Stimulated activated naive CD4-positive, alpha-beta T cell treated with Interleukin-2 at 50 U/mL for 16 hours (primary cell): ENCODE measurements at places on chromosomes 12 and 14.

DNA sequence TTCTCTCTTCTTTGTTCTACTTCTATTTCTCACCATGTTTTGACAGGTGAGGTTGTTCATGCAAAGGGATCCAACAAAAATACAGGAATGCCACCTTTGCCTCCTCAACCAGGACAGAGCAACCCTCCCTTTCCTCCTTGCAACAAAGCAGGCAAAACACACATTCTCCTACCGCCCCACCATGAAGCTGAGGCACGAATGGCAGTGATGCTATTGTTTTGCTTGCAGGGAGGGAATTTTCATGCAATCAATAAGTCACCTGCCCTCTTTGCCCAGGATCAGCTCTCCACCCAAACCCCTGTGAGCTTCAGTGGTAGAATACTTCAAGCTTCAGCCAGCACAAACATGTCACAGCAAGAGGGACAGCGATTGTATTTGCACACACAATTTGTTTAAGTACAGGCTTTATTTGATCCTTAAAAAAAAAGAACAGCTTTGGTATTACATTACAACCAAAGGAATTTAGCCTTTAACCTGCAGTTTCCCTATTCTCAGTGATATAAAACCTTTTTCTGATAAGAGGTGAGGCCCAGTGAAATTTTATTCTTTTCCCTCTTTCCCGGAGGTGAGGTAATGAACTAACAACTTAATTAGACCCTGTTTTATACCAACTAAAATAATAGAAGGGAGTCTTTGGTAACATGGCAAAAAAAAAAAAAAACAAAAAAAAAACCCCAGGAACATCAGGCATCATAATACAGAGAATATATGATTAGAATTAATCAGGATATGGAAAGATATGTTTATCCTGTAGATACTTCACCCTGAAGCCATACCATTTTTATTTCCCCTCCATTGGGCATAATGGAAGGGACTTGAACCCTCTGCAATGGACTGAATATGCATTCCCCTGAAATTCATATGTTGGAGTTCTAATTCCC, 87.0 kb upstream of the EEA1 start:
- DNase-seq, result no peak

- DNase-seq, result no peak
These were observed 3.1 kb downstream of the HMGA2 start for GRCh38 chr12:65827342-65827741.

- DNase-seq, result no peak
These were observed 52.5 kb downstream of the SSPN start for GRCh38 chr12:26247873-26248272.

- DNase-seq, result no peak
These were observed 29.8 kb downstream of the BRMS1L start for GRCh38 chr14:35855876-35856481.

- DNase-seq, result no peak
These were observed 122.8 kb downstream of the AACS start for GRCh38 chr12:125187780-125188741.

- DNase-seq, result no peak
These were observed 35.9 kb downstream of the SLC4A8 start for GRCh38 chr12:51460519-51460918.

DNA sequence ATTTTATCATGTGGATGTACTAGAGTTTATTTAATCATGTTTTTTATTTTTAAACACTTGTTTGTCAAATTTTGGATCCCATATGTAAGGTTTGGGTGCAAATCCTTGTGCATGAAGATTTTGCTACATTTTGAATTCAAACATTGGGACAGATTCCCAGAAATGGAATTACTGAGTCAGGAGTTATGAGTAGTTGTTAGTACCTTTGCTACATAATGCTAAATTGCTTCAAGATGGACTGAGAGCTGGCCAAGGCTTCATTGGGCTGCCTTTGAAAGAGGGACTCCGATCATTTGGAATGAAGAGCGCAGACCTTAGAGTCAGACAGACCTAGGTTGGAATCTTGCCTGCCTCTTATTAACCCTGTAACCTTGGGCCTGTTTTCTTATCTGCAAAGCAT, 154.9 kb upstream of the PWP1 start:
- DNase-seq, result no peak

DNA sequence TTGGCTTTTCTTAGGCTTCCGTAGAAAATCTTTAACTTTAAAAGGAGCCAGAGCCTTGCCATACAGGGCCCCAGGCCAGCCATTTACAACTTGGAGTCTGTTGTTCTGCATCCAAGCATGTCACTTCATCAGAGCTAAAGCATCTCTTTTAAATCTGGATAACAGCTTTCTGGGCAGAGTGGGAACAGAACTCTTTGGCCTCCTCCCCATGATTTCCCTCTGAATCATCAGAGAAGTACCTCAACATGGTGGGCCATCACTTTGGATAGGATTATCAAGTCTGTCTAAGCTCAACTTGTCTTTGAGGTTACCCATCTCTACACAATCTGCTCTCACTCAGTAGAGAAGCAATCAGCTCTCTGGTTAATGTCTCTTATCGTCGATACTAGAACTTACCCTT, 170.9 kb downstream of the SLC6A15 start:
- no peak for DNase-seq

DNA sequence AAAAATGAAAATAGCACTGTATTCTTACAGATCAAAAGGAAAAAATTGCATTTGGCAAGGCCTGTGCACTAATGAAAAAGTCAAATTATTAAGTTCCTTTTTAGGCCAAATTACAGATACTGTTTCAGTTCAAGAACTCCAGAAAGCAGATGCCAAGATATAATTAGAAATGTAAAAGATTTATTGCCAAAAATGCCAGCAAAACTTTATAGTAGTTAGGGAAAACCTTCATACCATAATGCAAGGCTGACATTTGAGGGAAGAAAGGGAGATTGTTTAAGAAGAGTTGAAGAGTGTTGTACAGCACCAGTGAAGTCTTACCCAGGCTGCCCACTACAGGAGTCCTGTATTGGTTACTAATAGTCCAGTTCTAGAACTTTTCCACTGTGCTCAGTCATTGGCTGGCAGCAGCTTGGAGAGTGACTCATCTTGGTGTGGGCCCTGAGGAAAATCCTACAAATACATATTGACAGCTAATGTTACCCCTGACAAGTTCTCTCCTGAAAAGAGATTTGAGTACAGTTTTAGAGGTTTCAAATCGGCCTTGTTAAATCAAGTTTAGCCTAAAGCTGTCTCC, 600.4 kb downstream of the C12orf50 start:
- DNase-seq, result no peak

- DNase-seq, result no peak
These were observed 47.2 kb downstream of the PLCZ1 start for GRCh38 chr12:18690653-18691052.

GRCh38 chr14:75607044-75607443, 28.6 kb downstream of the FLVCR2 start:
- DNase-seq, result no peak

- no peak for DNase-seq
These were observed 153.9 kb upstream of the EGLN3 start for GRCh38 chr14:34104489-34105397.

DNA sequence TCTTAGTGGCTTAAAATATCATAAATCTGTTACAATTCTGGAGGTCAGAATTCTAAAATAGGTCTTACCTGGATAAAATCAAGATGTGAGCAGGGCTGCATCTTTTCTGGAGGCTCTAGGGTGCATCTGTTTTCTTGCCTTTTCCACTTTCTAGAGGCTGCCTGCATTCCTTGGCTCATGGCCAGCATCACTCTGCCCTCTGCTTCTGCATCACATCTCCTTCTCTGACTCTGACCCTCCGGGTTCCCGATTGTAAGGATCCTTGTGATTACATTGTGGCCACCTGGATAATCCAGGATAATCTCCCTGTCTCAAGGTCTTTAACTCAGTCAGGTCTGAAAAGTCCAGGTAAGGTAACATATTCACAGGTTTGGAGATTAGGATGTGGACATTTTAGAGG, 11.0 kb upstream of the BMP4 start:
- DNase-seq, result no peak

GRCh38 chr12:132608231-132609171, 1.9 kb downstream of the LRCOL1 start:
- DNase-seq, result no peak

GRCh38 chr14:20415782-20416206, 2.5 kb upstream of the TEP1 start:
- no peak for DNase-seq

DNA sequence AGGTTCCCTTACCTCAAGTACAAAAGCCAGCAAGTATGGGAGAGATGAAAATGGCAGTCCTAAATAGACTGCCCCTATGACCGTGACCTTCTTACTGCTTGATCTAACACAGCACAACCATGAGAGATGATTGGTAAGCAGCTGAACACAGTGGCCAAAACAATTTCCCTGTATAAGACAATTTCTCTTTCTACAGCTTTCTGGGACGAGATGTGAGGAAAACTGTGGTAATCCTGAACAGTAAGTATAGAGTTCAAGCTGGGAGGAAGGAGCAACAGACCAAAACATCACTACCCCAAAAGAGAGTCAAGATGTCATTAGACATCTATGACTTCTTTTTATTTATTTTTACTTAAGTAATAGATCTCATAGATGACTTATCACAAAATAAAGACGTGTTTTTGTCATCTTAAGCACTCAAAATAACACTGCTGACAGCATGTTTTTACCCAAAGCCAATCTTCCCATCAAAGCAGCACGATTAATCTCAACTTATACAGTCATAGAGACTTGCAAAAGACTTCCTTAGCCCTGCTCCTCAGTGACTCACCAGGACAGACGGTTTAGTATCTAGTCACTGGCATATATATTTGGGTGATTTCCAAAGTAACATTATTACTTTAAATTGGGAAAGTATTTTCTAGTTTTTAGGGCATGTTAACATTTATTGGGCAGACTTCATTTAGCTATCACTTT, 3.7 kb downstream of the TMEM52B start:
- DNase-seq, result no peak

- no peak for DNase-seq
These were observed 41.7 kb downstream of the SMIM41 start for GRCh38 chr12:52120951-52121823.

DNA sequence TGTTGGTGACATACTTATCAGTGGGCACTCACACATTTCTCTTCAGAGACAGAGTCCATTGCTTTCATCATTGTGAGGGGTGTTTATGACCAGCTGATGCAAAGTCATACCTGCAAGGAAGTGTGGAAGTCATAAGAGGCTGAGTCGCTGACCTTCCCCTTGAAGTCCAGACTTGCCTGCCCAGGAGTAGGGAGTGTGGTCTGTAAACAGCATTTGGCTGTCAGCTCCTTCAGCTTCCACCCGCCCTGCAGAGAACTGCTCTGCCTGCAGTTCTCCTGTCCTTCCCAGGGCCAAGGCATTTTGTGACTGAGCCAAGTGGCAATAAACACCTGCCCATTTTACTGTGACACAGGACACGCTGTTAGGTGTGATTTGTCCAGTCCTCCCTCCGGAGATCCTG, 801.3 kb downstream of the BCL11B start:
- no peak for DNase-seq

- no peak for DNase-seq
These were observed 3.5 kb upstream of the RNASE4 start for GRCh38 chr14:20680843-20681347.

- no peak for DNase-seq
These were observed 55.9 kb downstream of the C12orf75 start for GRCh38 chr12:105386431-105386830.

DNA sequence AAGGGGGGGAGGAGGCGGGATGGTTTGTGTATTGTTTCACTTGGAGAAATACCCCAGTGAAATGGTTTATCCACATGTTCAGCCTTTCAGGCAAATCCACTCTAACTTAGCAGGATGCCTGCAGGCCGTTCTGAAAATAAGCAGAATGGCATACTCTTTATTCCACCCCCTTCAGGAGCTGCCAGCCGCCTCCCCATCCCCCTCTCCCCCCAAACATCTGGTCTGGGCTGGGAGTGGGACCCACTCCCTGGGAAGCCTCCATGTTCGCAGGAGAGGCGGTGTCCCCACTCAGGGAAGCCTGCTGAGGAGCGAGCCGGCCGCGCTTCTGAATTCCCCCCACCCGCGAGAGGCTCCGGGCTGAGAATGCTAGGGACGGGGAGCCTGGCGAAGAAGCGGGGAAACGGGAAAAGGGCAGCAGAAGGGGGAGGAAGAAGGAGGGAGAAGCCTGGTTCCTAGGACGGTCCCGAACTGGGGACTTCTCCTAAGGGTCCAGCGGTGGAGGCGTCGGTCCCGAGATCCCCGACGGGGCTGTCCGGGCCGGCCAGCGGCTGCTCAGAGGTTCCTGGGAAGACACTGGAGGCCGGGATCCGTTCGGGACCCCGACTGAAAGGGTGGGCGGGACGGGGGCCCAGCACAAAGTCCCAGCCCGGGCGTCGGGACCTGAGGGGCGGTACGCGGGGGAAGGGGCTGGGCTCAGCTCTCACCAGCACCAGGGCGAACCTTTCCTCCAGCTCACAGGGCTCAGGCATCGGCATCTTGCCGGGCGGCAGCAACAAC, 666 bp downstream of the FMNL3 start:
- DNase-seq, result no peak

DNA sequence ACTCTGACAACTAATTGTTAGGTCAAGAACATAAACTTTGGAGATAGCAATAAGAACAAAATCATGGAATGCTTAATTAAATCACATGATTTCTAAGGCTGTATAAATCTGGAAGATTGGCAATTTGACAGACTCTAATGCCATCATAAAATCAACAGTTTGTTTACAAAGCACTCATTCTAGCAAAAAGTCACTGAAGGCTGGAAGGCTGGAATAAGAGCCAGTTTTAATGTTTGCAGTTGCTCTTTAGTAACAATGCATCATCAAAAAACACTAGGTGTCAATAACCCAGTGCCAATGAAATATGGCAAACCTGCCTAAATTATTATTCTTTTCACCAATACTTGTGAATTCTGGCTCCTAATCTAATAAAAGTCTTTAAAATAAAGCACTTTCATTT, 65.0 kb downstream of the NUMB start:
- no peak for DNase-seq

- no peak for DNase-seq
These were observed 483.3 kb downstream of the ZFP36L1 start for GRCh38 chr14:68309616-68310015.

DNA sequence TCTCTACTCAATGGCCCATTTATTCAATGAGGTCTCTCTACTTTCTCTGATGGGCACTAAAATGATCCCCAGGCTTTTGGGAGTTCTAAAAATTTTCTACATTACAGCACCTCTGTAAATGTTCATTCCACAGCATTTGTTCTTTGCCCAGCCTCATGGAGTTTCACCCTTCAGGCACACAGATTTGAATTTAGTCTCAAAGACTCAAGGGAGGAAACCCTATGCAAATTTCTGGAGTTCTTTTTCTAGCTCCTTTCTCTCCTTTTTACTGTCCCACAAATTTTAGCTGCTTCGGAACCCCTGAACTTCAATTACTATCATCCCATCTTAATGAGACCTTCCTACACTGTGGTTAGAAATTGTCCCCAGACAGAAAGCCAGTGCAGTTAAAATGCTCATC, 17.5 kb upstream of the RAB21 start:
- DNase-seq, result no peak

DNA sequence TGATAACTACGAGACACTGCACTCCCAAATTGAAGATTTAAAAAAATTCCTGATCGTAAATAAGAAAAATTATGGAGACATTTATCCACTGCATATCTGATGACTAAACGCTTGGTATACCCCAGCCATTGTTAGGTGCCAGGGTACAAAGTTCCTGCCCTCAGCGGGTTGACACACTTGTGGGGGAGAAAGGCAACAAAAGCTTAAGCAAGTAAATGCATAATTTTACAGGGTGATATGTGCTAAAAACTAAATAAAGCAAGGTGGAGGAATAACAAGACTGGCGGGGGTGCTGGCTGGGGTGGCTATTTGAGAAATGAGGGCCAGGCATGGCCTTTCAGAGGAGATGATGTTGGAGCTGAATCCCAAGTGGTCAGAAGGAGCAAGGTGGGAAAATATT, 25.0 kb downstream of the BICD1 start:
- DNase-seq, result no peak
